Mammary epithelial cell (primary cell): ENCODE measurements at places on chromosomes 7 and 10.

- DNase-seq, result no peak
Observed at GRCh38 chr7:28075674-28076358, 104.8 kb downstream of the JAZF1 start.

GRCh38 chr10:115706488-115707076 lies 566.4 kb downstream of the GFRA1 start:
- DNase-seq, result peak; percentile 1

- no peak for DNase-seq
Observed at GRCh38 chr10:80739963-80740715, 202.4 kb downstream of the SH2D4B start.

- no peak for DNase-seq
Observed at GRCh38 chr10:73765066-73765465, 16.8 kb upstream of the CHCHD1 start.

DNA sequence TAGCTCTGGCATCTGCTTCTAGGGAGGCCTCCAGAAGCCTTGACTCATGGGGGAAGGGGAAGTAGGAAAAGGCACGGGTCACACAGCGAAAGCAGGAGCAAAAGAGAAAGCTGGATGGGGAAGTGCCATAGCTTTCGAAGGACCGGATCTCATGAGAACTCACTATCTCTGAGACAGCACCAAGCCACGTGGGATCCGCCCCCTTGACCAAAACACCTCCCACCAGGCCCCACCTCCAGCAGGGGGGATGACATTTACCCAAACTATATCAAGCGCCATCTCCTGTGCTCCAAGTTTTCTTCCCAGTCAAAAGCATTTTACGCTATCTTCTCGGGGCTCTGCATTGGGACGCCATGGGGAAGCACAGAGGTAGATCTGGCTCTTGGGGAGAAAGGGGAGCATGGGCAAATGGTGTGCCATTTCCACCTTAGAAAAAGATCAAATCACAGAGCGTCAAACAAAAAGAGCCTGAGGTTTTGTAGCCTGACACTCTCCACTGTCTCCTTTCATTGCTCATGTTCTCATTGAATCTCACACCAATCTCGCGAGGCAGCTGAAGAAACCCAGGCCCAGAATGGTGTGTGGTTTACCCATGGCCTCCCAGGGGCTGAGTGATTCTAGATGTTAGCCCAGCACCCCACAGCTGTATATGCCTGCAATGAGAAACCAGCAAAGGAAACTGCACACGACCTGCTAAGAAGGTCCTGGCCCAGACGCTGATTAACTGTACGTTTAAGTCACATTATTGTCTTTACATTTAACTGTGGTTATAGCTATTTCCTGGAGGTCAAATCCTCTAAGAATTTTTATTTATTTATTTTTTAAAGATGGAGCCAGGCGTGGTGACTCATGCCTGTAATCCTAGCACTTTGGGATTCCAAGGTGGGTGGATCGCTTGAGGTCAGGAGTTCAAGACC lies 8.1 kb upstream of the OLAH start:
- no peak for DNase-seq

DNA sequence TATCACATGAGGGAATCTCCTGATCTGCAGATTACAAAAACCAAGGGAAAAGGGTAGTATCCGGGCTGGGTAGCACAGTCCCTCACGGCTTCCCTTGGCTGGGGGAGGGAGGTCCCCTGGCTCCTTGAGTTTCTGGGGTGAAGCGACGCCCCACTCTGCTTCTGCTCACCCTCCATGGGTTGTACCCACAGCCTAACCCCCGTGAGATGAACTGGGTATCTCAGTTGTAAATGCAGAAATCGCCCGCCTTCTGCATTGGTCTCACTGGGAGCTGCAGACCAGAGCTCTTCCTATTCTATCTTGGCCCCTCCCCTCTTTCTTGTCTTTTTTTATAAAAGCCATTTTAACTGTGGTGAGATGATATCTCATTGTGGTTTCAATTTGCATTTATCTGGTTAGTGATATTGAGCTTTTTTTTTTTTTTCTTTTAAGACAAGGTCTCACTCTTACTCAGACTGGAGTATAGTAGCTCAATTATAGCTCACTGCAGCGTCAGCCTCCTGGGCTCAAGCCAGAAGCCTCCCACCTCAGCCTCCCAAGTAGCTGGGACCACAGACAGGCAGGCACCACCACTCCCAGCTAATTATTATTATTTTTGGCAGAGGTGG lies 87.8 kb downstream of the ABCC2 start:
- no peak for DNase-seq

DNA sequence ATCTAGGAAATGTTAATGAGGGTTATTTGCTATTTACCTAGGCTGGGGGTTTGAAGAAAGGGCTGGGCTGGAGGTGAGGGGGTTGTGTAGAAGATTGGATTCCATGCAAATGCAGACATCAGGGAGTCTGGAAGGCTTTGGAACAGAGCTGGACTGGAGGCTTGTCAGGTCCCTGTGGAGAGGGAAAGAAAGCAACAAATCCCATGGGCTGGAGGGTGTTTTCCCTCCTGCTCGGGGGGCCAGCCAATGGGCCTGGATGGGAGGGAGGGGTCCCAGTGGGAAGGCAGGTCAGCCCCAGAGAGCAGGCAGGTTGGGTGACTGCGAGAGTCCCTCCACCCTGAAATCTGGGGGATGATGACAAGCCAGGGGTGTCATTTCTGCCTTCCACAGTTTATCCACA lies 431.8 kb downstream of the RPS24 start:
- no peak for DNase-seq

- no peak for DNase-seq
Observed at GRCh38 chr7:28998105-28998504, 40.0 kb upstream of the TRIL start.

GRCh38 chr7:7408001-7408770 lies 127.5 kb downstream of the COL28A1 start:
- peak; percentile 31 for DNase-seq

DNA sequence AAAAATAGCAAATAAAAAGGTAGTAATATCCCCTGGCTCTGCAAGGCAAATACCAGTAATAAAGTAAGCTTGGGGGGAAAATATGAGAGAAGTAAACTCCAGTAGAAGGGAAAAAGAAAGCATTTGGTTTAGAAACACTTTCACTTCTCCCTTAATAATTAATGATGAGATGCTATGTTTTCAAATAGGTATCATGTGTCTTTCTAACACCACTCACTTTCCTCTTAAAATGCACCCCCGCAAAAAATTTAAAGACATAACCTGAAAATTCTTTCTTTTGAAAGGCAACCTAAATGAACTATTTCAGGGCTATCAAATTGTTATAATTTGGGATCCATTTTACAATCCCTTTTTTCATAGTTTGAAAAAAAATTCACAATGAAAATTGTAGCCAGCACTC lies 240.3 kb downstream of the SNX10 start:
- no peak for DNase-seq

- DNase-seq, result peak; percentile 89
Observed at GRCh38 chr7:81111358-81111757, 192.5 kb upstream of the SEMA3C start.

GRCh38 chr10:114285961-114286441 lies 46.9 kb downstream of the VWA2 start:
- no peak for DNase-seq

GRCh38 chr10:51607463-51607835 lies 91.9 kb downstream of the CSTF2T start:
- no peak for DNase-seq

DNA sequence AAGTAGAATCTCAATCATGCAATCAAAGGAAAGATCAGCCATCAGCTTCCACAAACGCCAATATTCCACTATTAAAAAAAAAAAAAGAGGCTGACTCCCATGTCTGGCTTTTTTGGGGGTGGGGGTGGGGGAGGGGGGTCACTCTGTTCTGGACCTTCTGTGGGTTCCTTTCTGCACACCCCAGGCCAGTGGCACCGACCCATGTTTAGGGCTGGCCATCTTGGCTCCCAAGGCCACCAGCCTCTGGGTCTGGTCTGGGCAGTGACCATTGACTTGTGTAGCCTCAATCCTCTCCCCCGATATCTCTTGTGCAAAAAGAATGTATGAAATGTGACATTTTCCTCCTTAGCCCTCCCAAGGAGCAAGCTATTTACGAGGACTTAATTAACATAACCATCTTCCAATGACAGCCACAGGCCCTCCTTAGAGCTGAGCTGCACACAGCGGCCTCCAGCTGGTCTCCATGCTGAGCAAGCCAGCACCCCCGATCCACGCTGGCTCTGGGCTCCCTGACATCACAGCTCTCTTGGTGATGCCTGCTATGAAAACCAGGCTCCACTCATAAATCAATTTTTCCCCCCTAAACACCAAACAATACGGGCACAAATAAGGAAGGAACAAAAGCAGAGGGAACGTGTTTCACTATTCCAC lies 100.1 kb downstream of the ZRANB1 start:
- DNase-seq, result no peak

DNA sequence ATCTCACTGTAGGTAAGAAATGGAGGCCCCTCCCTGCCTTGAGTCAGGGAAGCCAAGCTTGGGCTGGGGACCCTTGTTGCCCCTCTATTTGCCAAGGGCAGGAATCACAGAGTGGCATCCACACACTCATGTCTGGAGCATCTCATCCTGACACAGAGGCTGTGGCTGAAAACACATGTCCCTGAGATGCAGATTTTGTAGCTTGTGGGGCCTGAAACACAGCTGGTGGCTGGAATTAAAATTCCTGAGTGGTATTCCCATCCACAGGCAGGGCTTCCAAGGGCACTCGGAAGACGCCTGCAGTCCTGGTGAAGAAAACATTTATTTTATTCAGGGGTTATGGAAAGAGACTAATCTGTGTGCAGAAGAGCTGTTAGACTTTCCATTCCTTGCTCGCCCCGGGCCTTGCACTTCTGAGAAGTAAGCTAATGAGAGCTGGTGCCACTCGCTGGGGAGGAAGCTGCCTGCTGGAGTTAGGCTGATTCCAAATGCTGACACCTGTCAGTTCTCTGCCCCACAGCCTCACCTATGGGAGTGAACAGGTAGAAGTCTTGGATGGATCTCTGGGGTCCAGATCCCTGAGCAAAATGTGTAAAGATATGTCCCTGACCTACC lies 36.0 kb downstream of the C10orf120 start:
- no peak for DNase-seq

DNA sequence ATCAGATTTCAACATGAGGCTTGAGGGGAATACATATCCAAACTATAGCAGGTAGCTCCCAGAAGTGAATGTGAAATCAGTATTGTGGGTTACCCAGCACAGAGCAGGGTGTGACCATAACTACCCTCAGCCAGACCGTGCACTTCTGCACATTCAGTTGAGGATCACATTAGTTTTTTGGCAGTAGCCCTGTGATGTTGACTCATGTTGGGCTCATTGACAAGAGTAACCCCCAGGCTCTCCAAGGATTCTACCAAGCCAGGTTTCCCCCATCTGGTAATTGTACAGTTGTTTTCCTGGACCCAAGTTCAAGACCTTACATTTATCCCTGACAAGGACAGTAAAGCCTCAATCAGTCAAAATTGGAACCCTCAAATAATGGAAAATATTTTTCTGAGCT lies 11.7 kb upstream of the CPA4 start:
- peak; percentile 79 for DNase-seq

GRCh38 chr10:27861781-27862180 lies 116.2 kb upstream of the MKX start:
- no peak for DNase-seq

GRCh38 chr7:14888962-14889361 lies 13.6 kb downstream of the DGKB start:
- DNase-seq, result no peak

- no peak for DNase-seq
Observed at GRCh38 chr7:29197916-29198315, 3.3 kb downstream of the CHN2 start.

- DNase-seq, result no peak
Observed at GRCh38 chr7:124907490-124907889, 22.1 kb downstream of the POT1 start.

GRCh38 chr7:55100544-55101327 lies 81.9 kb downstream of the EGFR start:
- DNase-seq, result peak; percentile 67

GRCh38 chr10:74753442-74754211 lies 72.8 kb upstream of the KAT6B start:
- DNase-seq, result no peak

- DNase-seq, result no peak
Observed at GRCh38 chr10:92740762-92741161, 51.0 kb downstream of the HHEX start.

DNA sequence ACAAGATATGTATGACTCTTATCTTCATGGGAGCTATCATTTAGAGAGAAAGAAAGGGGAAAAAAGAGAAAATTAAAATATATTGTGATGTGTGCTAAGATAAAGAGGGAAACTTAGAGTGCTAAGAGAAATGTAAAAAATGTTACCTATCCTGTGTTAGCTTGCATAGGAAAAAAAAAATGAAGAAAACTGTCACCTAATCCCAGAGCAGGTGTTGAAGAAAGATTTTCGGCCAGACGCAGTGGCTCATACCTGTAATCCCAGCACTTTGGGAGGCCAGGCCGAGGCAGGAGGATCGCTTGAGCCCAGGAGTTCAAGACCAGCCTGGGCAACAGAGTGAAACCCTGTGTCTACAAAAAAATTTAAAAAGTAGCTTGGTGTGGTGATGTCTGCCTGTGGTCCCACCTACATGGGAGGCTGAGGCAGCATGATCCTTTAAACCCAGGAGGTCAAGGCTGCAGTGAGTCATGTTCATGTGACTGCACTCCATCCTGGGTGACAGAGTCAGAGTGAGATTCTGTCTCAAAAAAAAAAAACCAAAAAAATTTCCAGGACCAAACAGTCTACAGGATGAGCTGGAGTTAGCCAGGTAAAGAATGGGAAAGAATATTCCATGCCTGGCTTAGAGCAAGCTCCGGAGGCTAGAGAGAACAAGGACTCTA lies 2.4 kb upstream of the MKLN1 start:
- no peak for DNase-seq

DNA sequence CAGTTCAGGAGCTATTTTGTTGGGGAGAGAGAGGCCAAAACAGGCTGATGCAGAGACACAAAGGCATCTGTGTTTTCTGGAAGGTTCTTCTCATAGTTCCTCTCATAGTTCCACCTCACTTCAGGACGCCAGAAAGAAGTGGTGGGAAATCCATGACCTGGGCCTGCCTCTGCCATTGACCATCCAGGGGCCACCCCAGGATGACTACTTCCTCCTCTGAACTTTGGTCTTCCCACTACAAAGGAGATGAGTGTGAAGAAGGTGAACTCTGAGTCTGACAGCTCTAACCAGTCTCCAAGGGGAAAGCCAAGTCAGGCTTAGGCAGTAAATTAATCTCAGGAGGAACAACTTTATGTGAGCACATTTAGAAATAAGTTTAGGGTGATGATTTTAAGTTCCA lies 175.8 kb upstream of the TCF7L2 start:
- DNase-seq, result no peak

DNA sequence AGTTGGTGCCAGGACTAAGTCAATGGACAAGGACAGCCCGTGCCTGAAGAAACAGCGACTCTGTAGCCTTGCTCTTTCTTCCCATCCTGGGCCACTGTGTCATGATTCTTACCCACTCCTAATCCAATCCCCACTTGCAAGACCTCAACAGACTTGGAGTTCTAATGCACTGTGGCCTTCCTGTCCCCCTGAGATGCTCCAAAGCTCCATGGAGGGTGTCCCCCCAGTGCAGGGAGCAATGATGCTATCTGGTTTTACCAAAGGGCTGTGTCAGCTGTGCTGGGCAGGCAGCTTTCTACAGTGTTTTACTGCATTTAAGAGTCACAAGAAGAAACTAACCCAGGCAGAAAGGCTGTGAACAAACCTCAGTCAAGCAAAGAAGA lies 108.1 kb downstream of the PRKAG2 start:
- no peak for DNase-seq

GRCh38 chr7:111074071-111074747 lies 16.7 kb upstream of the LRRN3 start:
- peak; percentile 6 for DNase-seq

- DNase-seq, result no peak
Observed at GRCh38 chr10:102546606-102547320, 43.0 kb downstream of the SUFU start.
